CD14-positive monocyte (primary cell): ENCODE measurements at places on chromosomes 4 and X. TPM values are rescaled to one million over a fixed set of nuclear protein-coding genes. Genes with fewer than 3 reads are reported as not detected.

Gene TMEM271
- not detected for polyA plus RNA-seq

Gene NEIL3
- 0.85 TPM for polyA plus RNA-seq

Gene HPGD
- 2.3 TPM for polyA plus RNA-seq

Gene TAF7L
- polyA plus RNA-seq, result not detected

- DNase-seq, result no peak
Measured at GRCh38 chrX:123849096-123849495, 10.8 kb upstream of the XIAP start.

GRCh38 chr4:1194010-1194900 is 21.9 kb upstream of the SPON2 start:
- no peak for DNase-seq

- no peak for DNase-seq
Measured at GRCh38 chrX:24034485-24034884, 7.5 kb upstream of the KLHL15 start.

- DNase-seq, result no peak
Measured at GRCh38 chr4:5211282-5211839, 160.1 kb downstream of the STK32B start.

DNA sequence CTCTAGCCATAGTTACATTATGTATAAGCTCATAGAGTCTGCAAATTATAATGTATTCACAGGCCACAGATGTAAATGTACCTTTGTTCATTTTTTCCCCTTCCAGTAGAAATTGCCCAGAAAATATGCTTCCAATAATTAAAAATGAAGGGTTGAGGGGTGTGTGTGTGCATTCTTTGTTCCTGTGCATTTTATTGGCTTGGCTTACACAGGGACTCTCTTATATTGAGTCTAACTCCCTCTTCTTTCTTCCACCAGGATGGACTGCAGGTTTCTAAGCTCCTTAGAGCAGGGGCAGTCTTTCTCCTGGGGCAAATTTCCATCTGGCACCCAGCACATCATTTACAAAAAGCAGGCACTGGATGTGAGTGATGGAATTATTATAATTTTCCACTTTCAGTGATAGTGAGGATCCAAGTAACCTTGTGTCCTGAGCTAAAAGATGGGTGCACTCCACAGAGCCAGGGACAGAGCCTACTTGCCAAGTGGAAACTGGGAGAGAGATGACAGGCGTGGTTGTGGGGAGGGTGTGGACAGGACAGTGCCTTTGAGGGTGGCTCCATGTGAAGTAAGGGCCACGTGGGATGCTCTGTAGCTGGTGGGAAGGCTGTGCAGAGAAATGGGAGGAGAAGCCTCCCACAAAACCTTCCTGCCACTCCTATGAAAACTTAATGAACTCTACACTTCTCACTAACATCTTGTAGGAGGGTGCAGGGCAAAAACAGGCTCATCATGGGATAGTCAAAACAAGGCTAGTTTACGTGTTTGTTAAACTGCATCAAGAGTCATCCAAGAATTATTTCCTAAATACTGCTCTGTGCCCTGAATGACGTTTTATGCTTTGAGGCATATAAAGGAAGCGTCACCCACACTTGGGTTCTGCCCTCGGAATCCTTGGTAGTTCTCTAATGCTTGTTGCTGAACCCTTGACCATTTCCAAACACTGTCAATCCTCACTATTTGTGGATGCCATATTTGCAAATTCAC is 16.0 kb downstream of the IGFBP7 start:
- DNase-seq, result no peak

DNA sequence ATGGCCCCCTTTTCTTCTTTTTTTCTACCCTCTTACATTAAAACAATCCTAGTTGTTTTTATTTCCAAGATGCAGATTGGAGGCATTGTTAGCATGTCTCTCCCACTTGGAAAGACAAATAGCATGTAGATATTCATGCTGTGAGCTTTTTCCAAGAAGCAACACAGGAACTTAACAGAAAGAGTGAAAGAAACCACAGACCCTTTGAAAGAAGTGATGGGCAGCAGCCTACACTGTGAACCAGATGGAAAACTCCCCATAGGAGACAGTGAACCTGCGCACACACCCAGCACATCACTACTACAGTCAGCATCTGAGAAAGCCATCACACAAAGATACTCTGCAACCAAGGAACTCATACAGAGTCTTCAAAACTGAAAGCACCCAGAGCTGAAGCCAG is 17.8 kb downstream of the CT47C1 start:
- no peak for DNase-seq

GRCh38 chrX:107576841-107577240 is 51.5 kb upstream of the PRPS1 start:
- DNase-seq, result no peak

- DNase-seq, result no peak
Measured at GRCh38 chr4:3677748-3678070, 88.5 kb upstream of the ADRA2C start.

DNA sequence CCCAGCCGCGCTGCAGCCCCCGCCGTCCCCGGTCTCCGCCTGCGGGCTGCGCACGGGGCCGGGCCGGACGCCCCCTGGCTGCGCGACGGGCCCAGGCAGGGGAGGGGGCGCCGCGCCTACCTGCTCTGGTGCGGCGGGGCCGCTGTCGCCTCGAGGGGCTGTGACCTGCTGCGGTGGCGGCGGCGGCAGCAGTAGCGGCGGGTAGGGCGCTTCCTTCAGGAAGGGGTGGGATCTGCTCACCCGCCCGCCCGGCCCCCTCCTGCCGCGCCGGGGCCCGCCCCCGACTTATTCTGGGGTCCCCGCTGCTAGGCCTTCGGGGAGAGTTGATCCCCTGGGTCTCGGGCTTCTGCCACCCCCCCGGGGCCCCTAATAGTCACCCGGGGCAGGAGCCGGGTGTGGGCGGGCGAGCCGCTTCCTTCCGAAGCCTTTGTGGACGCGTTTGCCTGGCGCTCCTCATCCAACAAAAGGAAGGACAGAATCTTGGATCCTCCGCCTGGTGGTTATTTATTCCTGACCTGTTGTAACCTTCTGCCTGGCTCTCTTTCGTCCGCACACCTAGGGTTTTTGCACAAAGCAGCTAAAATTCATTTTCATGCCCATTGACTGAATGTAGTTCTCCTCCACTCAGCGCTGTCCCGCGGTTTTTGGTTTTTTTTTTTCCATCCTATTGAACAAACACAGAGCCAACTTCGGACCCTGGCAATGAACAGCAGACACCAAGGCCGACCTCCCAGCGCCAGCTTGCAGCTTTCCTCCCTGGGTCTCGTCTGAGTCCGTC is at the start of gene TMEM150C:
Gene TMEM150C, minus strand, starts transcription at position 203 of the 778 bp plus-strand sequence. CDS start 57,331 bp downstream, outside the sequence.
- no peak for DNase-seq

GRCh38 chr4:4182835-4183568 is 43.7 kb downstream of the OTOP1 start:
- DNase-seq, result peak; percentile 0

DNA sequence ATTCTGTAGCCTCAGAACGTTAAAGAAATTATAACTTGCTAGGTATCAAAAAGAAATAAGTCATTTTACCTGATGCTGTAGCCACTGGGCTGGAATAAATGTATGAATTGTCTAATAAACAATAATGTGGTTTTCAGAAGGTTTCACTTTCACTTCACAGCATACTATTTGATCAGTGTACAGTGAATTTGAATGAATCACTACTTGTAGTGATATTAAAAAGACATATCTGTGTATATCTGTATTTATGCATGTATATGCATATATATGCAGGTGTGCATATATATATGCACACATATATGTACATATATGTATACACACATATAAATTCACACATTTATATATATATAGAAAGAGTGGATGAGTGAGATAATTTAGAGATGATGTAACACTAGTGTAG is 440.0 kb upstream of the PCDH10 start:
- DNase-seq, result no peak

DNA sequence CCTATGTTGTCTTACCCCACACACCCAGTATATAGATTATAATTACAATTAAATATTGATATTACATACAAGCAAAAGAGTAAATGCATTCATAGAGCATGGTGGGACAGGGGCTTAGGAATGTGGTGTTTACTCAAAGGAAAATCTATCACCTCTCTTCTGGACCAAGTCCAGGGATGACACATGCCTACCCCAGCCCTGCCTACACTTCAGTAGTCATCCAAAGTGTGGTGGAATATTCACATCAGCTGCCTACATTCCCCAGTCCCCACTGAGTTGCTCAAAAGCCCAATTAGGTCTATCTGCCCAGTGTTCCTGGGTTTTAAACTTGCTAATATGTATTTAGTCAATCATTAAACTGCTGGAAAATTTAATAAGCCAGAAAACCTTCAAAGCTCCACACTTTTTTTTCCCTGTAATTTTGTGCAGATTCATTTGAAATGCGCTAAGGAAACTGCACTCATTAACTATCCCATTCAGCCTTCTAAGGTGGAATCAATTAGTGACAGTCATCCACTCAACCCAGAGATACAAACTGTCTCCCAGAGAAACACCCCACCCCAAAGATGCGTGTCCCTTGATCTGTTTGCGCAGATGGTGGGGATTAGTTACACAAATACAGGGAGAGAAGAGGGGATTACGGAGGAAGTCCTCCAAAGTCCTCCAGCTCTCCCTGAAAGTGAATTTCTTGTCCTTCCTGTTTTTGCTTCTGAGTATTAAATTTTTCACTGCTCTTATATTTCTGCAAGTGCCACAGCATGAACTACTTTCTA is 91.7 kb upstream of the KDR start:
- no peak for DNase-seq
